ENCODE measurements at places on chromosomes 7 and 10.

DNA sequence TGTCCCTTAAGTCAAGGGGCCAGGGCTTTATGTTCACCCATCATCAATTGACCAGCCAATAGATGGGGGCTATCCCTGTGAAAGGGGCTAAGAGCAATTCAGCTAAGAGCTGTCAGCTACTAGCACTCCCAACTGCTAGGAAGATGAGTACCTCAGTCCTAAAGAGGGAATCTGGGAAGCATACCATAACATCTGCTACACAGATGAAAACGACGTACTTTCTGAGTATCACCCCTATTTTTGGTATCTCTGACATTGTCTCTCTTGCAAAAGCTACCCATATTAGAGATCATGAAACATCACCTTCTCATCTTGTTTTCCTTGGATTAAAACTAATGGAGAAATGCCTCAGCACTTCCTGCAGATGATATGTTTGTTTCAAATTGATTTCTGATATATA, 7.5 kb upstream of the SMNDC1 start:
- DNase-seq = no peak

GRCh38 chr10:103395754-103396066, 565 bp downstream of the ATP5MK start:
- no peak for DNase-seq

DNA sequence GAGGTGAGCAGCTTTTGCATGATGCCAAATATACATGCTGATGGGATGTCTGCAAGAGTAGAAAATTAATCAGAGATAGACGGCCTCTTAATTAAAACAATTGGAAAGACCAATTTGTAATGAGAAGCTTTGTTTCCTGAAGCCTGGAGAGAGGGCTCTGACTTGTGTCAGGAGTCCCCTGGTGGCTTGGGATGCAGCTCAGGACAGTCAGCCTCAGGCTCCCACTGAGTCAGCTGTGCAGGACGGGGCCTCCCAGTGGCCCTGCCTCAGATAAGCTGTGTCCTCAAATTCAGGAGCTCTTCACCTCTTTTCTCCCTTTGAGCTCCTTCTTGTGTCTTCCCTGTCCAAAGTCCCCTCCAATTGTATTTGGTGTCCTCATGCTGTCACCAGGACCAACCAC, 438.9 kb upstream of the PODXL start:
- DNase-seq = no peak

GRCh38 chr10:48887982-48888381, 51.7 kb downstream of the LRRC18 start:
- no peak for DNase-seq

- DNase-seq = no peak
Measured at GRCh38 chr7:5523052-5523711, 99.5 kb upstream of the TNRC18 start.

GRCh38 chr7:99559175-99559915, 903 bp downstream of the ZNF655 start:
- peak; percentile 26 for DNase-seq

DNA sequence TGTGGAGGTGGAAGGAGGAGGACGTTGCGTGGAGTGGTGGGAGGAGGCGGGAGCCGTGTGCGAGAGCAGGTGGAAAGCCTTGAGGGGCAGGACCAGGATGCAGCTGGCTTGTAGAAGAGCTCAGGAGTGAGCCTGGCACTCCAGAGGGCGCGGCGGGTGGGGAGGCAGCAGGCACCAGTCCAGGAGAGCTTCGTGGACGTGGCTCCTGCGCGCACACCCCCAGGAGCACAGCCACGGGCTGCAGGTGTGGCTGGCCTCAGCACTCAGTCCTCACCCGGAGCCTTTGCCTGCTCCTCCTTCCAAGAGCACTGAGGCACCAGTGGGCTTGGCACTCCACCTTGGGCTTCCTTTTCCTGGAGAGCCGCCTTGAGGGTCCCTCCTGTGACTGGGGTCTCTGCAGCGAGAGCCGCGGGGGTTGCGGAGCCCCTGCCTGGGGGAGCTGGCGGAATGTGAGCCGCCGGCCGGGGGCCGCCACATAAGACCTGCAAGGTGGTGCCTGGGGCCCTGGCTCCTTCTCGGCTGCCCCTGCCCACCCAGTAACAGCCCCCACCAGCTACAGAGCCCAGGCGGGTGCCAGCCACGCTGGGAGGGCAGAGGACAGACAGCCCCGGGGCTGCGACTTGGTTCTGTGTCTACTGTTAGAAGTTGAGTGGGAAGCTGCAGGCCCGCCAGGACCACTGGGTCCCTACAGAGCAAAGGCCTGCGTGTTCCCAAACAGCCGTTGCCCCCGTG, 11.1 kb downstream of the MAFK start:
- DNase-seq = no peak

DNA sequence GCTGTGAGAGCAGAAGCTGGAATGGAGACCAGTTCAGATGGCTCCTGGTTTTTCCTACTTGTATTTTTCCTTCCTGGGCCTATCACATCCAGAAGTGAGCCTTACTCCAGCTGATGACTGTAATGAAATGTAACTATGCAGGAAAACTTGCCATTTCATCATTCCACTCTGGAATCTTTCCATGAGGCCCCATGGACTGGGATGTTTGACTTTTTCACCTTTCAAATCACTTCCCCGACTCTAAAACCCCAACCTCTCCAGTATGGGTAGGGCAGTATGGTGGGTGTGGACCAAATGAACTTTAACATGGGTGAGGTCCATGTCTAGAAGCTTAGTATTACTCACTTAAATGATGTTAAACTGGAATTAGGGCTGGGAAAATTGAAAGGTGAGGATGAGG, 40.3 kb upstream of the DLD start:
- no peak for DNase-seq

DNA sequence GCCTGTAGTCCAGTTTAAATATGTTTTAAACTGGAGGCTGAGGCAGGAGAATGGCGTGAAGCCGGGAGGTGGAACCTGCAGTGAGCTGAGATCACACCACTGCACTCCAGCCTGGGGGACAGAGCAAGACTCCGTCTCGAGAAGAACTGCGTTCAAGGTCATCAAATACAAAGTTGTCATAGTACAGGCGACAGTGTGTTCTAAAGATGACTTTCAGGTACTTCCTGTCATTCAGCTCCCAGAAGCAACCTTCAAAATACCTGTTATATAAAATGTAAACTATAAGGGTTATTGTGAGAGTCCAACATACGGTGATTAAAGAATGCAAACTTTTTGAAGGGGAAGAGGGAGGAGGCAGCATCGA, 8.7 kb downstream of the MPP7 start:
- no peak for DNase-seq

DNA sequence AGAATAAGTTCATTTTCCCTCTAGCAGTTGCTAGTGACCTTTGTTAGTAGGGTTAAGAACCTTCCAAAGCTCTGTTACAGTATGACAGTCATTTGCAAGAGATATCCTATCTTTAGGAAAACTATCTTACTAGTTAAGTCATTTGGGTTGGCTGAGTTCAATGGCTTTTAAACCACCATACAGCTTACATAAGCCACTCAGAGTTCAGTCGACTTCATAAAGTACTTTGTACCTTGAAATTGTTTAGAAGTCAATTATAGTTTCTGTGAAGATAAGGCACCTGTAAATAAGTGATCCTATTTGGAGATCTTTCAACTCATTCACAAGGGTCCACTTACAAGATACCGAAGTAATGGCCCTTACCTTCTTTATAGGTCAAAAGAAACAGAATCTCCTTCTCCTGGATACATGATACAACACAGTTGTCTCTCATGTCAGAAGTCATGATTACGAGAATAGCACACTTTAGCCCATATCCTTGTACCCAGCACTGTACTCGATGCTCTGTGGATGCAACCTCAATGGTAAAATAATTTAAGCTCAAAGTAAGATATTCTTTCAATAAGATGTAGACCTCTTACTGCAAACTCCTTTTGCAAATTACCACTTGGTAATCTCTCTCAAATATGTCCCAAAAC, 11.9 kb upstream of the ABCC2 start:
- DNase-seq = no peak
